Effector memory CD4-positive, alpha-beta T cell (primary cell): ENCODE measurements at places on chromosomes 3 and 15.

GRCh38 chr3:63192248-63192647, 85.9 kb upstream of the SYNPR start:
- H3K27me3 ChIP-seq = no peaks in the 10 kb centered on the region
- H3K4me1 ChIP-seq = no peaks in the 10 kb centered on the region
- H3K36me3 ChIP-seq = no peaks in the 10 kb centered on the region
- no peak overlapping the region for H3K27ac ChIP-seq

GRCh38 chr3:87855616-87856015, 203.2 kb downstream of the CGGBP1 start:
- no peaks in the 10 kb centered on the region for H3K4me1 ChIP-seq
- H3K4me3 ChIP-seq = no peak overlapping the region
- no peak overlapping the region for H3K27ac ChIP-seq
- DNase-seq = no peak
- no peaks in the 10 kb centered on the region for H3K36me3 ChIP-seq

DNA sequence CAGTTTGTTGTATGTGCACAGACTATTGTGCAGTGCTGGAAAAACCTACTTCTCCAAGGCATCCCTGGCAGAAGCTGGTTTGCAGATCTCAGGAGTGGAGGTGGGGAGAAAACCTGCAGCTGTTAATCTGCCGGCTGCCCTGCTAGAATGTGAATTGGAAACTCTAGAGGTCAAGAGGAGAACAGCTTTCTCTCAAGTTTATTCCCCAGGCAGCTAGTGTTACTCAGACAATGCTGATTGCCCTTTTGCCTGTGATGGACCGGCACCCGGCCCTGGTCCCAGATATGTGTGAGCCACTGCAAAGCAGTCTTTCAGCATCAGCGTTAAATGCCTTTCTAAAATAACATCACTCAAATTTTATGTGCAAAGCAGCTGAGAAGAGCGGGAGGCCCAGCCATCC, 129.7 kb upstream of the TPM1 start:
- H3K4me1 ChIP-seq = no peaks in the 10 kb centered on the region
- no peak overlapping the region for H3K4me3 ChIP-seq
- H3K27me3 ChIP-seq = peaks cover 3% of the 10 kb centered on the region
- H3K27ac ChIP-seq = no peak overlapping the region

DNA sequence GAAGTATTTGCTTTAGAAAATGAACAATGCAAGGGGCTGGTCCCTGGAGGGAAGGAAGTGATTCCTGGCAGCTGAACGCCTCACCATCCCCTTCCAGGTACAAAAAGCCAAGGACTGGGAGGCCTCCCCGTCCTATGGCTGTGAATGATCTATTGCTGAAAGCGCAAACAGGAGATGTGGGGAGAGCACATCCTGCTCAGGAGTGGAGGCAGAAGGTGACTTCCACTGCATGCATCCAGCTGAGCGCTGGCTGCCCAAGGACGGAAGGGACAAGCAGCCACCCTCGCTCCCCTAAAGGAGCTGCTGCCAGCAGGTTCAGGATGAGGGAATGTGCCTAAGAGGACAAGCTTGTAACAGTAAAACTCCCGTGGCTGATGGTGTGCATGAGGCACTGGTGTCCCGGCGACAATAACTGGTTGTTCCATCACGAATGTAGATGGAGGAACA, 41.4 kb downstream of the ABTB1 start:
- H3K27me3 ChIP-seq = no peaks in the 10 kb centered on the region
- no peaks in the 10 kb centered on the region for H3K36me3 ChIP-seq

DNA sequence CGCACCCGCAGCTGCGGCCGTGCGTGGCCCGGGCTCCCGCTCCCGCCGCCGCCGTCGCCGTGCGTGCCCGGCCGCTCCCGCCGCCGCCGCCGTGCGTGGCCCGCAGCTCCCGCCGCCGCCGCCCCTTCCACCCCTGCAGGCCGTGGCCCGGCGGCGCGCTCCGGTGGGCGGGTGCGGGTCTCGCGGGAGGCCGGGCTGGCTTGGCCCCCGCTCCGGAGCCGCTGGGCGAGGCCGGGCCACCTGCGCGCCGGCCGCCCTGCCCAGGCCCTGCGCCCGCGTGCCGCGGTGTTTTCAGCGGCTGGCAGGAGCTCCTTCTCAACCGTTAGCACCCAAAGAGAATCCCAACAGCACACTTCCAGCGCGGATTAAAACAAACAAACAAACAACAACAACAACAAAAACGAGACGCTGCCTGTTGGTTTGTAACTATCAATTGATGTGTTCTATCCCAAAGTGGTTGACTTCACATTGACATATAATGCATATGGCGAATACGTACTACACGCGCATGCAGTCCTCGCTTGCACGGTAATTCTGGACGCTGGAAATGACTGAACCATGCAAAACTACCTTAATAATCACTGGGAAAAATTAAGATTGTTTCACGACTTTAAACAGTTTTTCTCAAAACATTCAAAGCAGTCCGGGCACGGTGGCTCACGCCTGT, 113.7 kb upstream of the GOLGA8J start:
- no peaks in the 10 kb centered on the region for H3K36me3 ChIP-seq
- H3K27me3 ChIP-seq = no peaks in the 10 kb centered on the region
- no peaks in the 10 kb centered on the region for H3K4me1 ChIP-seq
- H3K4me3 ChIP-seq = no peak overlapping the region
- no peak overlapping the region for H3K27ac ChIP-seq

GRCh38 chr3:30302027-30302426, 304.4 kb upstream of the TGFBR2 start:
- no peak overlapping the region for H3K4me3 ChIP-seq
- no peaks in the 10 kb centered on the region for H3K27me3 ChIP-seq
- DNase-seq = no peak
- no peak overlapping the region for H3K27ac ChIP-seq
- H3K4me1 ChIP-seq = no peaks in the 10 kb centered on the region
- H3K36me3 ChIP-seq = no peaks in the 10 kb centered on the region

DNA sequence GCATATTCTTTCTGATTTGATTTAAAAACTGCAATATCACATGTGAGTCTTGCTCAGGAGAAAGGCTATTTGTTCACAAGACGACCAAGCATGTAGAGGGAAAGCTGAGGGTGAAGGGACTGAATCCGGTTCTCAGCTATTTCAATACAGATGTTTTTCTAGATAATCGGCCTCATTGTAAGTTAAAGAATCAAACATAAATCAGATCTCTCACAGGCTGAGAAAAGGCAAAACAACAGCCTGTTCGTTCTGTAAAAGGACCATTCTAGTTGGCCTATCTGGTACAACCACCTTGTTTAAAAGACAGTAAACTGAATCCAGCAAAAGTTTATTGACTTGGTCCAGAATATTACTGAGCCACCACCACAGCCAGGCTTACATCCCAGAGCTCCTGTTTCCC, 1045.7 kb upstream of the CFAP20DC start:
- H3K4me3 ChIP-seq = no peak overlapping the region
- H3K4me1 ChIP-seq = no peaks in the 10 kb centered on the region
- DNase-seq = no peak
- H3K27ac ChIP-seq = no peak overlapping the region
- H3K27me3 ChIP-seq = no peaks in the 10 kb centered on the region
- no peaks in the 10 kb centered on the region for H3K36me3 ChIP-seq

GRCh38 chr3:88343264-88343663, 193.5 kb downstream of the C3orf38 start:
- H3K27ac ChIP-seq = no peak overlapping the region
- no peaks in the 10 kb centered on the region for H3K4me1 ChIP-seq
- no peaks in the 10 kb centered on the region for H3K36me3 ChIP-seq
- no peaks in the 10 kb centered on the region for H3K27me3 ChIP-seq
- no peak overlapping the region for H3K4me3 ChIP-seq

- no peaks in the 10 kb centered on the region for H3K4me1 ChIP-seq
- no peak for DNase-seq
- no peak overlapping the region for H3K4me3 ChIP-seq
- H3K27ac ChIP-seq = no peak overlapping the region
- no peaks in the 10 kb centered on the region for H3K27me3 ChIP-seq
Observed at GRCh38 chr15:69865369-69865768, 232.3 kb downstream of the TLE3 start.

GRCh38 chr3:145698250-145698649, 462.7 kb downstream of the PLOD2 start:
- no peak overlapping the region for H3K27ac ChIP-seq
- DNase-seq = no peak
- H3K4me3 ChIP-seq = no peak overlapping the region
- H3K27me3 ChIP-seq = no peaks in the 10 kb centered on the region

DNA sequence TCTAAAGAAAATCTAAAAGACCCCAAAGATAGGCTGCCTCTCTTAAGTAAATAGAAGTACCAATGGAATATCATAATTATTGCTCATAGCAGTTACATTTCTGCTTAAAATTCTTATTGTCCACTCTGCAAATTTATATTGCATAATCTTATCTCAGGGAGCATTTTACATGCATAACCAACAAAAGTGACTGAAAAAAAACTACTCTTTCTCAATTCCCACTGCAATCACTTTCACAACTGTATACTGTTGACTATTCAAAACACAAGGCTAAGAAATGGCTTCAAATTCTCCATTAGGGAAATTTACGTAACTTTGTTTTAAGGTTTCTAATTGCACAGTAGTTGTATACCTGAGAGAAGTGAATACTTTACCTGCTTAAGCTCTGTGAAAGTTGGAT, 56.3 kb downstream of the HMG20A start:
- no peak for DNase-seq
- H3K4me3 ChIP-seq = no peak overlapping the region
- peaks cover 36% of the 10 kb centered on the region for H3K36me3 ChIP-seq
- no peaks in the 10 kb centered on the region for H3K27me3 ChIP-seq
- no peak overlapping the region for H3K27ac ChIP-seq
- no peaks in the 10 kb centered on the region for H3K4me1 ChIP-seq

- no peaks in the 10 kb centered on the region for H3K27me3 ChIP-seq
- H3K4me3 ChIP-seq = no peak overlapping the region
- H3K36me3 ChIP-seq = no peaks in the 10 kb centered on the region
- no peak overlapping the region for H3K27ac ChIP-seq
- DNase-seq = no peak
Observed at GRCh38 chr15:41886741-41887140, 7.1 kb downstream of the SPTBN5 start.

- no peak for DNase-seq
- H3K4me3 ChIP-seq = no peak overlapping the region
- no peaks in the 10 kb centered on the region for H3K36me3 ChIP-seq
Observed at GRCh38 chr3:56783644-56784447, 17.9 kb downstream of the ARHGEF3 start.
